ENCODE measurements at places on chromosomes 3 and 15.

- DNase-seq: no peak
Measured at GRCh38 chr15:59828263-59828662, 139.1 kb upstream of the BNIP2 start.

DNA sequence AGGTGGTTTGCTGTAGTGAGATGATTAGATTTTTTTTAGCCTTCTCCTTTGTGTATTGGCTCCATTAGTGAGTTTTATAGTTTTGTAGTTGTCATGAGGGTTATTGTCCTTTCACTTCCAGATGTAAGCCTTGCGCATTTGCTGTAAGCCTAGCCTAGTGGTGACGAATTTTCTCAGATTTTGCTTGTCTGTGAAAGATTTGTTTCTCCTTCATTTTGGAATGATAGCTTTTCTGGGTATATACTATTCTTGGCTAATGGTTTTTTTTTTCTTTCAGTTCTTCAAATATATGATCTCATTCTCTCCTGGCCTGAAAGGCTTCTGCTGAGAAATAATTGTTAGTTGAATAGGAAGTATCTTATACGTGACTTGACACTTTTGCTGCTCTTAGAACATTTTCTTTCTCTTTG, 166.5 kb upstream of the THRB start:
- no peak for DNase-seq

DNA sequence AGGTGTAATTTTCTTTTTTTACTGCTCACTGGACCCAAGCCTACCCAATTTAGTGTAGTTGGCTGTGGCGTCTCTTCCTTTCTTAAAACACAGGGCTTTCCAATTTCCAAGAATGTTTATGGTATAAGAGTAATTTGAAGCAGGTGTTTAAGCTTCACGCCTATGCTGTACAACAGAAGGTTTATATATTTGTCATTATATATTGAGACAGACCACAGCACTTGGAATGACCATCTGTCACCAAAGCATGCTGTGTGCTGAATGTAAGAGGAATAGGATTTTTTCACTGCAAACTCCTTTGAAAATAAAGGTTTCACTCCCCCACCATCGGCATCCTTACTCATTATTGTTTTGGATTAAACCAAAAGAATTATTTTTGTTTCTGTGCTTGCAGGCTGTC, 325.7 kb downstream of the OTOL1 start:
- no peak for DNase-seq

DNA sequence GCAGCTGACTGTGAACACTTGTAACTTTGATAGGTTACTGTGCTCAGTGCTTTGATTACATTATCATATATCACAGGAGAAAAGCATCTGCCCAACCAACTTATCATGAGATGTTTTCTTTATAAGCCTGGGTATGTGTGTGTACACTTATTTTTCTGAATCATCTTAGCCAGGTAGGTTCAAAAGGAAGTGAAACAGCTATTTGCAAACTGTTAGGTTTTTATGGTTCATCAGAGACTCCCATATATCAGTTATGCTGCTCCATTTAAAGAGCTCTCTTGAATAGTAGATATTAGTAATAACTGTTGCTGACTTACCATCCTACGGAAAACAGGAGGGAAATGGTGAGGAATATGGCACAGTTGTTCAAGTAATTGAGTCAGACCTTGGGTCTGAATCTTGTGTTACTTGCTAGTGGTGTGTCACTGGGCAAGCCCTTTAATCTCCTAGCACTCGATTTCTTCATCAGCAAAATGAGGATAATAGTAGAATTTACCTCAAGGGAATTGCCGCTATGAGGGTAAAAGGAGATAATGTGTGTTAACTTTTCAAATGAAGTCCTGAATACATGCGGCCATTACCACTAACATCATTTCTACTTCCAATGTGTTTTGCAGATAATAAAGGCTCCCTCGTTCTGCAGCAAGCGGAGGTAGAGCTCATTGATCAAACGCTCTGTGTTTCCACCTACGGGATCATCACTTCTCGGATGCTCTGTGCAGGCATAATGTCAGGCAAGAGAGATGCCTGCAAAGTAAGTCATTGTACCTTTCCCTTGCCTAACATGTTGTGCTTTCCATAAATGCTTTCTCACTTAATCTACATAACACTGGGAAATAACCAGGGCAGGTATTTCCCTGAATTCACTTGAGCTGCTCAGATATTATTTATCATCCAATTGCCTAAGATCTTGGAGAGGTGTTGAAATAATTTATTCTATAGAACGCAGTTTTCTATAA, 7.8 kb upstream of the C3orf52 start:
- no peak for DNase-seq

DNA sequence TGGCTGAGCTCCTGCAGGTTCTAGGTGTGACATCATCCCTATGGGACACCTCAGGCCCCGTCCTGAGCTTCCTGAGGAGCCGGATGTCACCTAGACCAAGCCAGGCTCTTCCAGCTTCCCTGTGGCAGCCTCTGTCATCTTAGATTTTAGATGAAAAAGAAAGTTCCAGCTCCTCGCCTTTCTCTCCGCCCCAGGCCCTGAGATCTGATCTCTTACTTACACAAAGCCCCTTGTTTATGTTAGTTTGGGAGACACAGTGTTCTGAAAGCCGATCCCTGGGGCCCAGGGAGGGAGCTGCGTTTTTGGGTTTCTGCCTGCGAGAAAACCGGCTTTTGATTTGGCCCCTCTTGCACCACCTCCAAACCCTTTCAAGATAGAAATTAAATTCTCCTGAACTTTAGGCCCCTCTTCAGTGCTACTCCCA, 40.2 kb upstream of the FAM107A start:
- DNase-seq: no peak

DNA sequence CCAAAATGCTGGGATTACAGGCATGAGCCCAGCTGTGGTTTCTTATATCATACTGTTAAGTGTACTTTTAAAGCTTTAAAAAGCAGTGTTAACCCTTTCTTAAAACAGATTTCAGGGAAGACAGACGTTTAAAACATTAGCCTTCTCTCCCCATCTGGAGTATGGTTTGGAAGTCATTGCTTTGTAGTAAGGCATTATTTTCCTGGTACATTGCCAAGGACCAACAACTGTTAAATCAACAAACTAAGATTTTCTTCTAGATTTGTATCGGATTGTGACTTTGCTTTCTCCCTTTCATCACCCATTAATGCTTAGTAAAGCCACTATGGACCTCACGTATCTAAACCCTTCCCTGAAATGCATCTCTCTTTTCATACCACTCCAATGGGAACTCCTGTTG, 50.5 kb downstream of the UBE2E1 start:
- DNase-seq: no peak

DNA sequence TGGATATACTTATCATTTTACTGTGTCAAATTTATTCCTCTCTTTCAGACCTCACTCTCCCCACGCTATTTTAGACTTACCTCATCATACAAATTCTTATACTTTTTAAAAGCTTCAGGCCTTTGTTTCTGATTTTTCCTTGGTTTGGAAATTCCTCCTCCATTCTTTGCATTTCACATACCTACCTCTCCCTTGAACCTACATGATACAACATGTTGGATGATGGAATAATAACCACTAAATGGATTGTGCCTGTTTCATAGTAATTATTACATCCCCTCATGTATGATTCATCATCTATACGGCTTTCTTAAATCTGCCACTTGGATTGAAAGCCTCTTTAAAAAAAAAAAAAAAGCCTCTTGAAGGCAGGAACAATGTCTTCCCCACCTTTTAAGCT, 24.6 kb downstream of the TRIP4 start:
- DNase-seq: no peak

GRCh38 chr3:113438224-113438623, 3.1 kb downstream of the CFAP44 start:
- no peak for DNase-seq

GRCh38 chr3:69675786-69676530, 63.3 kb upstream of the MITF start:
- no peak for DNase-seq
